ENCODE measurements at places on chromosomes 3 and 15.

GRCh38 chr15:57866149-57866736 lies 159.7 kb downstream of the POLR2M start:
- DNase-seq: no peak

DNA sequence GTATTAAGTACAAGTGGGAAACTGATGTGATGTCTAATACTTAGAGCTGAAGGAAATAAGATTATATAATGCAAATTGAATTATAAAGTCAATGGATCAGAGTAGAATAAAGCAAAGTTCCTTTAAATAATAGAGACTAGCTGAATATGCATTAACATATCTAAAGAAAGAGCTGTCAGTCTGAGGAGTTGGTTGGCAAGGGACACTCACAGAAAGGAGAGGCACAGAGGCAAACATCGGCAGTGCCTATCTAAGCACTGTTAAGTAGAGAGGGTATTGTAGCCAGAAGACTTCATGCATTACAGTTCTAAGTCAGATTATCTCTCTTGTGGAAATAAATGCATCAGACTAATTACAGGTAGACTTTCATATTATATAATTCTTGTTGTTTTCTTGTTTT lies 16.6 kb downstream of the NRG4 start:
- no peak for DNase-seq

DNA sequence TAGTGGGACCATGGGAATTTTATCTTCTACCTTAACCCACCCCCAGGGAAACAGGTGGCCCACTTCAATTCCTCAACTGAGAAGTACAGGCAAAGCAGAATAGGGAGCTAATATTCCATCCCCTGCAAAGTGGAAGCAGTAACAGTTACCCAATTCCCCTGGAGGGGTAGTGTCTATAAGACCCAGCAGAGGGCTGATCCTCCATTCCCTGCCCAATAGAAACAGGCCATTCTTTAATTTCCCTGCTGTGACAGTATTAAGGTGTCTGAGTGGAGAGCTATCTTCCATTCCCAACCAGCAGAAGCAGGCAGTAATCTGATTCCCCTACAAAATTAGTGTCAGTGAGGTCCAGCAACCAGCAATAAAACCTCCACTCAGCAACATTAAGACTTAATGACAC lies 219.8 kb downstream of the ULK4 start:
- no peak for DNase-seq

- no peak for DNase-seq
These were observed 40.8 kb downstream of the BFSP2 start for GRCh38 chr3:133440652-133441051.

GRCh38 chr3:127747751-127748521 lies 74.4 kb downstream of the MGLL start:
- no peak for DNase-seq

DNA sequence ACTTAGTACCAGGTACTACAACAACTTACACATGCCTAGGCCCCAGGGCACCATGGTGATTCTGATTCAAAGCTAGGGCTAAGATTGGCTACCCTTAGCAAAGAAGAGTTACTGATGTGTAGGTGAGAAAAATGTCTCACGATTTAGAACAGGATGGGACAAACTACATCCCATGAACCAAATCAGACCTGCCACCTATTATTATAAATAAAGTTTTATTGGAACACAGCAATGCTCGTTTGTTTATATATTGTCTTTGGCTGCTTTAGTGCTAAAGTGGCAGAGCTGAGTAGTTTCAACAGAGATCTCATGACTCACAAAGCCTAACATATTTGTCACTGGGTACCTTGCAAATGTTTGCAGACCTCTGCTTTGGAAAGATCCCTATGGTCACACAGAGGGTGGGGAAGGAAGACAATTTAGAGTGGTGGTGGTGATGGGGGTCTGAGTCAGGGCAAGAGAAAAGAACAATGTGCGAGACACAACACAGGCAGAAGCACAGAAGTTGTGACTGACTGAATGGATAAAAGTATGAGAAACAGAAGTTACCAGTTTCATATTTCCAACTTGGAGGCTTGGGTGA lies 770.6 kb upstream of the CFAP20DC start:
- no peak for DNase-seq

DNA sequence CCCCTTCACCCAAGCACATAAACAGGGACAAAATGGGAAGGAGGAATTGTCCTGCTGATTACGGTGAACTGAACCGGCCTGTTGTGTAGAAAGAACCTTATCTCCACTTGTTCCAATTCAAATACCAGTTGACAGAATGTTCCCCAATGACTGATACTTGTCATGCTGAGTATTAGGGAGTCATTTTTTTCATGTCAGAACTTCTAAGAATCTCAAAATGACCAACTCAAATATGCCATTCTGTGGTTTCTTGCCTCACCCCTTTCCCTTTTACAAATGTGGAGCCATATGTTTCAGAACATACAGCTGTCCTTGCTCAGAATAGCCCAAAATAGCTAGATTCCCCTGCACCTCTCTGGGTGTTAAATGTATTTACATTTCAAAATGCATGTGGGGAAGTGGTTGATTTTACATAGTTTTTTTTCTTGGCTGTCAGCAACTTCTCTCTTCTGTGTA lies 405.9 kb upstream of the TBL1XR1 start:
- DNase-seq: no peak

GRCh38 chr3:142958707-142959106 lies 4.8 kb downstream of the PAQR9 start:
- DNase-seq: no peak

DNA sequence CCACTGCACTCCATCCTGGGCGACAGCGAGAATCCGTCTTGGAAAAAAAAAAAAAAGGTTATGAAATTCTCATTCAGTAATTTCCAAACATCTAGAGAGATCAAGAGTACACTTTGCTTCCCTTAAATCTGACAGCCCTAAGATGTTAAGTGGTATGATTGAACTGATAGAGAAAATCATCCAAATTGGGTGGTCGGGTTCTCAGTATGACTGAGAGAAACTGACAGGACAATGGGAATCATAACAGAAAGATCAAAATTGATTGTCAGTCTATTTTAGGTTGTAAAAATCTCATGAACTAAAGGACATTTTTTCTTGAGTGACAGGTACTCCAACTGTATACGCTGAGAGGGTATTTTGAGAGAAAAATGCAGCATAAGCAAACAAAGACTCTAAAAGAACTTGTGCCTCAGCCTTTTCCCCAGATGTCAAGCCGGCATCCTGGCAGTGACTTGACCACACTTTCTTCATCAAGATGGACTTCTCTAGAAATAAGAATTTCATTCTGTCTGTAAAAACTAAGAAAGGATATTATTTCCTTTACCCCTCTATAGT lies 65.8 kb downstream of the MYO5A start:
- DNase-seq: no peak

GRCh38 chr3:102069211-102069662 lies 219.9 kb downstream of the NFKBIZ start:
- no peak for DNase-seq

GRCh38 chr3:153666991-153667740 lies 454.0 kb upstream of the ARHGEF26 start:
- DNase-seq: no peak

DNA sequence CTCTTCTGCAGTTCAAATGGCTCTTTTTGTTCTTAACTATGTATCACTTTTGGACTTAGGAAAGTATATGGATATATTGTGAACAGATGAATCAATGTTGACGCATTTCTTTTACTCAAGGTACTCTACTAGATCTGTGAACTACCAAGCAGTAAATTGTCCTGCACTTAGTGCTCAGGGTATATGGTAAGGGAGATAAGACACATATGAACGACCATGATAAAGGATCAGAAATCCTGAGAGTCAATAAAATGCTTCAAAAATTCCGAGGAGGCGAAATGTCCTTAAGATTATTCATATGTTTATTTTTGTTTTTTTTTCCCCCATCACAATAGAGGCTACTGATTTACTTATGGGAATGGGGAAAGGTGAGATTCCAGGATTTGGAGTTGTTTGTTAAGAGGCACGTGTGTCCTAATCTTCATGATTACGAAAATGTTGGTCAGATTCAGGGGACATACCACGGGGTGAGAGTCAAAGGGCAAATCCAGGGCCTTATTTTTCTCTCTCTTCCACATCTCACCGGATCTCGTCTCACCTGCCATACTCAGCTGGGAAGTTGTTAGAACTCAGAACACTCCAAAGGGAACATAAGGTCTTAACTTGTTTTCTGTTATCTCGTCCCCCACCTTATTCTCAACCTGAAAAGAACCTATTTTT lies 475.1 kb upstream of the TBL1XR1 start:
- DNase-seq: no peak

DNA sequence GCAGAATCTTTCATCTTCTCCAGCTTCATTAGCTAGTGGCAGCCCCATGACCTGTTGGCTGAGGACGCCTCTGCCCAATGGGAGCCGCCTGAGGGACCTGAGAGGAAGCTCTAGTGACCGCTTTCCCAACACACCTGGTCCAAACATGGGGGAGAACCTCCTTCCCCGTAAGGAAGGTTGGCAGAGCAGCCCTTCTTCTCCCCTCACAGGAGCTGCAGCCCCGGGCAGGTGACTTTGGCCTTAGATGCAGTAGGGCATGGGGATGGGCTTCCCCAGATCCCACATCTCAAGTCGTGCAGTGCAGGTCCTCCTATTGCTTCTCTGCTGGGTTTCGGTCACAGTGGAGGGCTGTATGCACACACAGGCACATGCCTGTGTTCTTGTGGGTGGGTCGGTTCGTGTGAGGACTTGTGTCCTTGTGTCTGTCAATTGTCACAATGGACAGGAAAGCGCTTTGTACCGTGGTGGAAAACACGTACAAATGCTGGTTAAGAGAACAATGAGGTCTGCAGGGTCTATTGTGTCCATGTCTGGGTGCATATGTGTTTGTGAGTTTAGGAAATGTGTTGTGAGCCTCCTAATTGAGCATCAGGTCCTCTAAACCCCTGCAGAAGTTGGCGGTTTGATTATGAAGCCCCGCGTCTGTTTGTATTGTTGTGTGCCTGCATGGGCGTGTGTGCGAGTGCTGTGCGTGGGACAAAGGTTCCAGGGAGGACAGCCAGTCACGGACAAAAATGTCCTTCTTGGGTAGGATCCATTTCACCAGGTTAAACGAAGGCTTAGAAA lies 1.4 kb downstream of the ISLR2 start:
- no peak for DNase-seq

GRCh38 chr3:130557336-130558035 lies 40.5 kb downstream of the COL6A6 start:
- DNase-seq: no peak

DNA sequence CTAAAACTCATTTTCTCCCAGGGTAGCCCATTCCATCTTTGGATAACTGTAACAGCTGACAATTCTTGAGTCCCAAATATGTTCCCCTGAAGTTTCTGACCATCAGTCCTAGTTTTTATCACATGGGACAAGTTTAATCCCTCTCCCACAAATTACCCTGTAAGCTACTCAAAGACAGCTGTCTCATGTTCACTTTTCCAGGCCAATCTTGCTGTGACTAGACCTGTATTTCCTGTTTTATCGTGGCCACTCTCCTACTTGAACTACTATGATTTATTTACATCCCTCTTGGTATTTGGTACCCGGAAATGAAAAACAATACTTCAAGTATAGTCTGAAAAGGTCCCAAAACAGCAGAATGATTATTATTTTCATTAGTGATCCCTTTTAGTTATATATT lies 95.1 kb upstream of the MEX3B start:
- DNase-seq: no peak
